Cerebellar nuclear complex (tissue), 1 donor: ENCODE measurements at places on chromosomes 2 and 18.

GRCh38 chr2:190486037-190486623, 48.4 kb downstream of the NEMP2 start:
- DNase-seq, result peak; percentile 9

- no peak for DNase-seq
Observed at GRCh38 chr2:236342507-236342906, 78.3 kb upstream of the ASB18 start.

- DNase-seq, result no peak
Observed at GRCh38 chr2:605674-606608, 71.3 kb downstream of the TMEM18 start.

DNA sequence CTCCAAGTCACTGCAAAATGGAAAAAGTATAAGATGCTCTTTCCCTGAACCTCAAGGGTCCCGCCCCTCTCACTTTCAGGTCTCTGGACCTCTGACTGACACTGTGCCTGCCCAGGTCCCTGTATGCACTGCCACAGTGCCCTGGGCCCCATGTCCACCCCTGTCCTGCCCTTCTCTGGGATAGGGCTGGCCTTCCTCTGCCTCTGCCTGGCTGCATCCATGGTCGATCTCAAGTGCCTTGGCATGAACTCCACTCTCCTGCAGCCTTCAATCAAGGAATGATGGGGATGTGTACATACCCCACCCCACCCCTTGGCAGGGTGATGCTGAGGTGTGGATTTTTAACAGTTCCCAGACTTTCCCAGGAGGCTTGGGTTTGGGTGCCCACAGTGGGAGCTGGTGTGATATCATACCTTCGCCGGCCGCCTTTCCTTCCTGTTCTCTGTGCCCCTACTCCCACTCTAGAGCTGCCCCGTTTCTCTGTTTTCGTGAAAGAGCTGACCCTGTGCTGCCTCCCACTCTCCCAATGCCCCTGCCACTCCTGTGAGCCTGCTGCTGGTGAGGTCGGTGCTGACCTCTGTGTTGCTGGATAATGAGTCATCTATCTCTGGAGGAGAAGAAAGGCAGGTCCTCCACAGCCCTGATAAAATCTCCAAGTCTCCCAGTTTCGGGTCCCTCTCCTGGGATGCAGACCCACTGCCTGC, 18.9 kb downstream of the PTPN18 start:
- DNase-seq, result no peak

GRCh38 chr2:200445284-200445683, 64.6 kb downstream of the KCTD18 start:
- DNase-seq, result no peak

- no peak for DNase-seq
Observed at GRCh38 chr18:38450876-38451275, 885.3 kb upstream of the CELF4 start.
